ENCODE measurements at places on chromosomes 2 and 18.

- DNase-seq, result no peak
These were observed 568.5 kb downstream of the TSN start for GRCh38 chr2:122323927-122324326.

- peak; percentile 80 for DNase-seq
These were observed 46.0 kb upstream of the PAX8 start for GRCh38 chr2:113324684-113325160.

DNA sequence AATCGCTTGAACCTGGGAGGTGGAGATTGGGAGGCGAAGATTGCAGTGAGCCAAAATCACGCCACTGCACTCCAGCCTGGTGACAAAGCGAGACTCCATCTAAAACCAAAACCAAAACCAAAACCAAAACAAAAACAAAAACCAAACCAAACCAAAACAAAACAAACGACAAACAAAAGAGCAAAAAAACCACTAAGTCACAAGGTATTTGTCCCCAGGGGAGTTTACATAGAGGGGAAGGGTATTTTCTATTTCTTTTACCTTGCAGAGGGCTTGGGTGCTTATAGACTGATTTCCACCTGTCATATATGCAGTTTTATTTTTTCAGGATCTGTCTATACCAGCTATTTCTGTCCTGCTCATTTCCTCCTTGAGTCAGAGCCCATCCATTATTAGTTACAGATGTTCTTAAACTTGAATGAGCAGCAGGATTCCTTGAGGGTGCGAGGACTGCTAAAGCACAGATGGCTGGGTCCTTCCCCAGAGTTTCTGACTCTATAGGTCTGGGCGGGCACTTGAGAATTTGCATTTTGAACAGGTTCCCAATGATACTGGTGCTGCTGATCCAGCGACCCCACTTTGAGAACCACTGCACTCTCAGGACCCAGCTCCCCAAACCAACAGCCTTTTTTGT lies 102.2 kb upstream of the UXS1 start:
- no peak for DNase-seq

DNA sequence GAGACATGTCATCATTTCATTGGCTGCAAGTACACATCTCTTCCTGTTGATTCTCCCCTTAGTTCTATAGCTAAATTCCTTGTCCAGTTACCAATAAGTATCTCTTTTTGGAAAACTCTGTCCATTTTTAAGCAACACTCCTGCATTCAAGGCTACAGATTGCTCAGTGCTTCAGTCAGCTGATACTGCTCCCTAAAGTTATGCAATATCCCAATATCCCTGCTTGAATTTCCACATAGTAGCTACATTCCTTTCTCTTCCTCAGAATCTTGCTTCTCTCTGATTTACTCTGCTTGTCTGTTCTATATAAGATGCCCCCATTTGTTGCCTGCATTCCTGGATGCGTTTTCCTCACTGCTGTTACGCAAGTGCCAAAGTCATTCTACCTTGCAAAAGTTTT lies 109.8 kb downstream of the PARD3B start:
- no peak for DNase-seq

GRCh38 chr2:11154016-11154922 lies 998 bp upstream of the SLC66A3 start:
- no peak for DNase-seq

- no peak for DNase-seq
These were observed 355.9 kb upstream of the KLHL29 start for GRCh38 chr2:23029111-23029510.

- peak; percentile 45 for DNase-seq
These were observed 310.4 kb upstream of the SYT4 start for GRCh38 chr18:43587538-43588153.

DNA sequence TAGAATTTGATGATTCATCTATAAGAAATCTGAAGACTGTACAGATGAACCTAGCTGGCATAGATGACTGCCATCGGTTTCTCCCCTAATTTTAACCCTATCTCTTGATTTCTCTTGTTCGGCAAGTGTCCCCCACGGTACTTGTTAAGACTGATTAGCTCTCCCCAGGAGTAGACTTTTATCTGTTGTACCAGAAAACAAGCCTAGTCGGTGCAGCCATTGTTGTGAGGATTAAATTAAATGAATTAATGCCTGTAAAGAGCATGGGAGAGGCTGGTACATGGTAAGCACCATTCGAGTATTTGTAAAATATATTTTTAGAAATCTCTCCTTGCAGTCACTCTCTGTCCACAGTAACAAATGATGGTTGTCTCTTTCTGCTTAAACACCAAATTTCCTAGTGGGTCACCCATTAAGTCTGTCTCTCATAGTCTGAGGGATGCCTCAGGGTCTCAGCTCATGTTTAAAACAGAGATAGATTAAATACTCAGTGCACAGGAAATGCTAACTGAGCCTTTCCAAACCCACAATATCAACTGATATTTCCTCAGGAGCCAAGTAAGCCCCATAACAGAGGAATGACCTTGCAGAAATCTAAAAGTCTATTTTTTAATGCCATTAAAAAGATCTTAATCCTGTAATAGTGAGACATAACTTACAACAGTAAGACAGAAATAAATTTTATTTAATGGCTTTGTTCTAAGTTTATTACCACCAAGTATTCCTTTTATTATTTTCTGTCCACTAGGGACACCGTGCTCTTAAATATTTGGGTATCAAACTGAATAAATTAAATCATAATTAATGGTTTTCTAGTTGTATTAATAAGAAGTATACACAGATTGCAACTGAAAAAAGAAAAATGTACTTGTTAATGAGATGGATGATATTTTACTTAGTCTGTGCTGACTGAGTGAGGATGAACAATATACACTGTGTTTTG lies 2.9 kb upstream of the B4GALT6 start:
- DNase-seq, result no peak

DNA sequence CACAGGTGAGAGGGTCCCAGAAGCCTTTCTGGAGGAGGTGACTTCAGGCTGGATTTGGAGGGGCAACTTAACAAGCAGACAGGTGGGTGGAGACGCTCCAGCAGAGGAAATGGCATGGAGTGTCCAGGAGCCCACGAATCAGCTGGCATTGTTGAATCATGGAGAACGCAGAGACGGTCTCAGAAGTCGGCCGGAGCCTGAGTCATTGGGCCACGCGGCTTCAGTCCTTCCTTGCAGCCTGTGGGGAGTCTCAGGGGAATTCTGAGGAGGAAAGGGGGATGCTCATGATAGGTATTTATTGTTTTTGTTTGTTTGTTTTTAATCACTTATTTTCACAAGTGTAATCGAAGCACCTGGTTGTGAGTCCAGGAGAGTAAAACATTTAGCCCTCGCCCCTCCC lies 184.6 kb upstream of the HDAC4 start:
- no peak for DNase-seq

DNA sequence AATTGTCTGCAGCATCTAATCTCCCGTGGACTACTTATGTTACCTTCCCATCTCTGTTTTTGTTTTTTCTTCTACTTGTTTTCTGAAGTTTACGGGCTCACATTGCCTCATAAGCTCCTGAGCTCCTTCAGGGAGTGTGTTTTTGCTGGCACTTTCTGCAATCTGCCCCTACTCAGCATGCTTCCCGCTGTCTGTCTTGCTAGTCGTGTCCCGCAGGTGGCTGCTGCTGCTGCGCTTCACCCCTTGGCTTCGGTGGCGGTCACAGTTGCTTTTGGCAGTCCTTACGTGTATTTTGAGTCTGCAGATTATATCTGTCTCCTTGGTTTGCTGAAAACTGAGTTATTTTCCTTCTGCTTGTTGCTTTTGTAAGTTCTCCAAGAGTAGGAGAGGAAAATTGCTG lies 37.3 kb downstream of the FER1L5 start:
- no peak for DNase-seq

DNA sequence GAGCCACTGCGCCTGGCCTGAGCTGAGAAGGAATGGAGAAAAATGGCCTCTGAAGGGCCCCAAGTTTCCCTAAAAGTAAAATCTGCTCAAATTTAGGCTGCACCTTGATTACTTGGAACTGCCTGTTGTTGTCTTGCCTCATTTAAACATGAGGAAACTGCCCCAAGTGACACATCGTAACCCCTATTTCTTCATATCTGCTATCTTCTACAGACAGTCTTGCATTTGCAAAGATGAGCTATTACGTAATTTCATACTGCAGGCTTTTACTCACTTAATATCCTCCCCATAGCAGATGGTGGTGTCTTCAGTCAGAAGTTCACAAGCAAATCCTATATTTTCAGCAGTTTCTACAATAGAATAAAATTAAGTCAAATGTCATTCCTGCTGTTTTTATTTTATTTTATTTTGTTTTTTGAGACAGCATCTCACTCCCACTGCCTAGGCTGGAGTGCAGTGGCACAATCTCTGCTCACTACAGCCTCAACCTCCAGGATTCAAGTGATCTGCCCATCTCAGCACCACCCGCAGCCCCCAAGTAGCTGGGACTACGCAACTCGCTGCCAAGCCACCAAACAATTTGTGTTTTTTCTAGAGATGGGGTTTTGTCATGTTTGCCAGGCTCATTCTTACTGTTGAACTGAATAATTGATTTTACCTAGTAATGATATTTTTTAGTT lies 45.3 kb upstream of the NARS1 start:
- no peak for DNase-seq

GRCh38 chr2:233371641-233372040 lies 17.3 kb downstream of the DGKD start:
- DNase-seq, result no peak
